Posterior vena cava (tissue), 2 donors: ENCODE measurements at places on chromosomes 12 and 14. TPM values are rescaled to one million over a fixed set of nuclear protein-coding genes. Genes with fewer than 3 reads are reported as not detected.

Gene TBC1D30
- total RNA-seq = 0.60 TPM

DNA sequence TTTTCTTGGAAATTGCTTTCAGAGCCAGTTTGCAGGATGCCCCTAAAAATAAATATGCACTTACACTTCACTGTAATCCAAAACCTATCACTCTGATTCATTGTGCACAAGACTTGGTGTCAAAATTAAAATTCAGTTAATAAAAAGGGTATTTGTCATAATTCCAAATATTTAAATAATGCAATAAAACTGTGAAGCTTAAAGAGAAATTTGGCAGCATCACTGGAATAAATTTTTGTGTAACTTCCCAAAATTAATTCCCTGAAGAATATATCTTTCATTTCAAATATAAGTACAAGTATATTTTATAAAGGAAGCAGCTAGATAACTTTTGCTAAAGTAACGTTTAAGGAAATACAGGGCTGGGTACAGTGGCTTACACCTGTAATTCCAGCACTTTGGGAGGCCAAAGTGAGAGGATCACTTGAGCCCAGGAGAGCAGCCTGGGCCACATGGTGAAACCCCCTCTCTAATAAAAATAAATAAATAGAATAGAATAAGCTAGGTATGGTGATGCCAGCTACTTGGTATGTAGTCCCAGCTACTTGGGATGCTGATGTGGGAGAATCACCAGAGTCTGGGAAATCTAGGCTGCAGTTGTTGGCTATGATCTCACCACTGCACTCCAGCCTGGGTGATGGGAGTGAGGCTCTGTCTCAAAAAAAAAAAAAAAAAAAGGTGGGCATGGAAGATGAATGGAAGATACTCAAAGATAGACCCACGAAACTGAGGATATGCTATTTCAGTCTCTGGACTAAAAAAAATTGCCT is 233.8 kb downstream of the FBXL14 start:
- DNase-seq = no peak

DNA sequence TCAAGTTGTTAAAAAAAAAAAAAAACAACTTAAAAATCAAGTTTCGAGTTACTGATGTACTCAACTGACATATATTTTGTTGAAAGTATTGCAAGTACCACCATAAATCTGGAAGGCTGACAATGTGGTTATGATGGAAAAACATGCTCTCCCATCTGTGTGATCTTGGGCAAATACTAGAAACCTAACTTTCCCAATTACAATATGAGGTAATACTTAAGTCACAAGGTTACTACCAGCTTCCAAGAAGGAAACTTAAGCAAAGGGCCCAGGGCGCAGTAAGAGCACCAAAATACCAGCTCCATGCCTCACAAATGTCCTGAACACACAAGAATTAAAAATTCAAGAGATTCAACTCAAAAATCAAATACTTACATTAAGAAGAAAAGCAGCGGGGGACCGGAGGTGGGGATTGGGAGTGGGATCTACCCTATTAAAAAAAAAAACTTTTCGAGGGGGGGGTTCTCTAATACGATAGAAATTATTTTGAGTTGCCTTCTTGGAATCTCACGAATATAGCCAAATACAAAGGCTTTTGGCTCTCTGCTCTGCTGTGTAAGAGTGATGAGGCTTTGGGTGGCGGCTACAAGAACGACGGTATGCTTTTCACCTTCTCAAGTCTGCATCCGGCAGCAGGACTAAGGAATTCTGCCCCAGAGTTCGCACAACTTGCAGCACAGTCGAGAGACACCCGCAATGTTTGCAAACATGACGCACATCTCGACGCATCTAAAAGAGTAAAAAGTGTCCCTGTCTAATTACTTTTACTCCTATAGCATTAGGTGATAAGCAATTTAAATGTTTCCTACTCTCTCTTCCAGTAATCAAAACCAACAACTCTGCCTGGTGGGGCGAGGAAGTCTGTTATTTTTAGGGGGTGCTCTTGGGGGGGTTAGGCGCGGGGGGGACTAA is 1.1 kb downstream of the SAV1 start:
- no peak for DNase-seq

GRCh38 chr14:80930836-80931389 is 10.6 kb downstream of the CEP128 start:
- DNase-seq = no peak

GRCh38 chr12:41407232-41407799 is 219.2 kb downstream of the PDZRN4 start:
- DNase-seq = no peak

- no peak for DNase-seq
Measured at GRCh38 chr12:5138845-5139244, 95.2 kb downstream of the KCNA5 start.
